ENCODE measurements at places on chromosomes 4 and X.

DNA sequence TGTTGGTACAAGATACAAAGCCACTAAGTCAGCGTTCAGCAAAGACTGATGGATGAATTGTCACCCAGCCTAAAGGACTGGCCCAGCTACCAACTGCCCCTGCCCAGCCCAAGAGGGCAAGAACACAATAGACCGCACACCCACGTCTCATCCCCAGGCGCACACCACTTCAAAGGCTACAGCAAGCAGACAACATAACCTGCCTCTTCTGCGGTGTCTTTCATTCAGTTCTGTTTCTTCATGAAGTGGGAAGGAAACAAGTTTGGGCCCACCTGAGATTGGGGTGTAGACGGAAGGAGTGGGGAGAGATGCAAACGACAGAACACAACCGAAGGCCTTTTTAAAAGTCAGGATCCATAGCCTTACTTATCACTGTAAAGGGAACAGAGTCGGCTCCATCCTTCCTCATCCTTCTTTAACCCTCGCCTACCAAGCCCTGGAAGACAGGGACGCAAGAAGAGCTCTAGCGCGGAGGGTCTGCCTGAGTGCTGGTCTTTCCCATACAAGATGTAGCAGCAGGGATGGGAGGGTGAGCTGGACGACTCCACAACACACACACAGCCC is 691 bp downstream of the SCARB2 start:
- DNase-seq: peak; percentile 56

GRCh38 chr4:6892190-6892908 is 17.3 kb upstream of the TBC1D14 start:
- DNase-seq: peak; percentile 39

DNA sequence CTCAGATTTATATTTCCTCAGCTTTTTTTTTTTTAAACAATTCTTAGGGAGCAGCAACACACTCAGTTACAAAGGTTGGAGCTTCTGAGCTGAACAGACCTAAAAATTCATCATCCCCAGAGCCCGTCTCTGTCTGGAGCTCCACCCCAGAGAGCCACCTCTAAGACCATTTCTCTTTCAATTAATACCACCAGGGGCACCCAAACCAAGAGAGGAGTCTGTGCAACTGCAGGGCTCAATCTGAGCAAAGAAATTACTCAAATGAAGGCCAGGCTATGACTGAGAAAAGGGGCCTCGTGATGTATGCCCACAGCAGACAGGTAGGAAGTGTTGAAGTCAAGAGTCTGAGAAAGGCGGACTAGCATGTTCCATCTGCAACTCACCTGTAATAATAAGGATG is 95.5 kb downstream of the C4orf51 start:
- DNase-seq: no peak

GRCh38 chrX:10033375-10034007 is 66.3 kb downstream of the CLDN34 start:
- no peak for DNase-seq

DNA sequence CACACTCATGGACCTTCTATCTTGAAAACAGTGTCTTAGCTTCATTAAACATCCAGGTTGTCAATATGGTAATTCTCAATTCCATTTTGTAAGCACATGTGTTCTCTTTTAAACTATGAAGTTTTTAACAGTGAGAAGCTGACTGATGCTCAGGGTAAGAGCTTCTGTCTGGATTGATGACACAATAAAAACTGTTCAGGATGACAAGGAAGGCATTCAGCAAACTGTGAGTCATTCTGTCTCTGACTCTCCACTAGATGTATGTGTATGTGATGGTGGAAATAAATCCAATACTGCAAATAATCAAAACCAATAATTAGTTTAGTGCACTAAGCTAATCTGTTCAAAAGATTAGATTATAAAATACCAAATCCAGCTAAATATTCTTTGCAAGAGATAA is 115.3 kb upstream of the ARX start:
- DNase-seq: no peak

DNA sequence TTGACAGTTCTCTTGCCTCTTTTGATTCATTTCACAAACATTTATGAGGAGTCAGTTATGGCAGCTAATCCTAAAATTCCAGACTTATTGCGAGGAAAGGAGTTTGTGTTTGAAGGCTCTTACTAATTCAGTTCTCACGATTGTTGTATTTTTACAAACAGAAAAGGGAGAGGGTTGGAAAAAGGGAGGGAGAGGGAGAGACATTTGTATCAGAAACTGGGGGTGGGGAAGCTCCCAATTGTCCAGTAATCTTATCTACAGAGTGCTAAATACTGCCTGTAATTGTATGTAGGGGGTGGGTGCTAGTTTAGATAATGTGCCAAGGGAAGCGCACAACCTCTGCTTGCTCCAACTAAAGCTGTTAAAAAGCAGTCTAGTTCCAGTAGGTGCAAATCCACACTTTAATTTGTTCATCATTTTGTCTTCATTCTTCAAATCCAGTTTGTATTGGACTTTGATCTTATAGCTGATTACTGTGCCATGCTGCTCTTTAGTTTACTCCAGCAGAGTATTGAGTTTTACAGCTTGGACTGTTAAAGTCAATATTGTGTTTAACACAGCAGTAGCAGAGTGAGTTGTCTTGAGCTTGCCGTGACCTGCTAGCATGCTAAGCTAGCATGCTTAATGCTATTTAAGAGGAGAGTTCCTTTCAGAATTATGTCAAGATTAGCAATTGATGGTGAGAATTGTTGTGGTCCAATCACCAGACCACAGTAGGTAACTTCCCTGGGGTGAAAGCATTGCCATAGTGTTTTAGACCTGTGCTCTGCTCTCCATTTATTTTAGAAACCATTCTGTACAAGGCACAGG is 13.9 kb downstream of the FNIP2 start:
- no peak for DNase-seq

GRCh38 chr4:137599734-137600133 is 67.4 kb upstream of the PCDH18 start:
- DNase-seq: no peak

GRCh38 chrX:19515615-19516105 is 352 bp upstream of the MAP3K15 start:
- DNase-seq: no peak

GRCh38 chr4:141609243-141609642 is 27.1 kb upstream of the IL15 start:
- no peak for DNase-seq

GRCh38 chr4:82479562-82479961 is 49.2 kb downstream of the ENOPH1 start:
- no peak for DNase-seq

GRCh38 chr4:39616651-39617050 is 22.0 kb downstream of the SMIM14 start:
- no peak for DNase-seq

Data from activated T-cell treated with anti-CD3 and anti-CD28 coated beads, Interleukin-2, amount 50 U/mL, for 72 hours (primary cell).